Astrocyte (in vitro differentiated cells and primary cell): ENCODE measurements at places on chromosomes 11 and 22. TPM values are rescaled to one million over a fixed set of nuclear protein-coding genes. Genes with fewer than 3 reads are reported as not detected.

IL17REL gene
- total RNA-seq, result not detected in 2 replicates

FADD gene
- total RNA-seq, result 37.8 and 40.8 TPM in 2 replicates

DNA sequence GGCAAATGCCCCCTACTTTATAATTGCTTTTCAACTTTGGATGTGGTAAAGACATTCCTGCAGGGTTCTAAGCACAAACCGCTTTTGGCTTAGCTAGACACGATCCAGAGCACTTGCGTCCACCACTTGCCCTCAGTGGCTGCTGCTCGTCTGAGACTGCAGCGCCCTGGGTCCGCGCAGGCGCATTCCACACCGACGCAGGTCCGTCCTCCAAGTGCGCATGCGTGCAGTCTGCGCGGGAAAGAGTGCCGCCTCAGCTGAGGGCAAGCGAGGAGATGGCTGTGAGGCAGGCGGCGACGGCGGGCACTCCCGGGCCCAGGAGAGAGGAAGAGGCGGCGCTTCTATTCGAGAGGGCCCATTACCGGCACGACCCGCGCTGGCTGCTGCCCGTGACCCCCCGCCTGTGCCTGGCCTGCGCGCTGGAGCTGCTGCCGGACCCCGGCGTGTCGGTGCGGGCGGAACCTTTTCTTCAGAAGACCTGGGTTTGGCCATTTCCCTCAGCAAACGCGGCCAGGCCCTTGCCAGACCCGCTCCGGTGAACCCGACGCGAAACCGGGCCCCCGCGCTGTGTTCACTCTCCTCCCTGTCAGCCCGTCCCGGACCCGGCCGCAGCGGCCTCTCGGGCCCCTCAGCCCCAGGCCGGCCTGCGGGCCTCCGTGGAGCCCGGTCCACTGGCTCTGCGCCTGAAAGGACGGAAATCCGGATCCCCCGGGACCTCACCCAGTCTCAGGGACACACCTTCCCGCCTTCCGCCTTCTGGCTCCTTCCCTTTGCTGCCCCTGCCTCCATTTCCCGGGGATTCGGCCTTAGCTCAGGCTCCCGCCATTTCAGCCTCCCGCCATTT is at the start of gene MEI1:
Gene MEI1 (plus strand): TSS at position 240 of the 844 bp plus-strand sequence. CDS start 36 bp downstream, at position 276.
- no peaks in the 10 kb centered on the region for H3K27me3 ChIP-seq
- H3K27ac ChIP-seq, result no peak within 1 kb of the TSS
- no peak within 1 kb of the TSS for H3K4me3 ChIP-seq
- no peaks in the 10 kb centered on the region for H3K36me3 ChIP-seq

DNA sequence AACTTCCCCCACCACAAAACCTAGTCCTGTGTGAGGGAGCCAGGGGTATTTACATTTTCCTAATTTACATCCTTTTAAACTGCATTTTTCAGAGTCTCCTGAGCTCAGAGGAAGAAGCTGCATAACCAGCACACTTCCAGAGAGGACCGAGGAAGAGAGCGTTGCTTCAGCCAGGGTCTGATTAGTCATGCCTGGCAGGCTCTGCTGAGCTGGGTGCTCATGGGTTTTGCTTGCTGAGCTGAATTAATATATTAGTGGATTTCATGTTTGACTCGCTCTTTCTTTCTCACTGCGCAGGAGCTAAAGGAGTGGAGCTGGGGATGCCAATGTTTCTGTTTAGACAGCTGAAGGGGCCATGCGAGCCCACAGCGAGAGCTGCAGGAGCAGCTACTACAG is 539.3 kb upstream of the B3GAT1 start:
- H3K27me3 ChIP-seq, result no peaks in the 10 kb centered on the region
- peak; percentile 71 for DNase-seq
- peak overlapping the region; percentile 30 for H3K4me3 ChIP-seq
- H3K36me3 ChIP-seq, result no peaks in the 10 kb centered on the region
- peak overlapping the region; percentile 88 for H3K27ac ChIP-seq

DNA sequence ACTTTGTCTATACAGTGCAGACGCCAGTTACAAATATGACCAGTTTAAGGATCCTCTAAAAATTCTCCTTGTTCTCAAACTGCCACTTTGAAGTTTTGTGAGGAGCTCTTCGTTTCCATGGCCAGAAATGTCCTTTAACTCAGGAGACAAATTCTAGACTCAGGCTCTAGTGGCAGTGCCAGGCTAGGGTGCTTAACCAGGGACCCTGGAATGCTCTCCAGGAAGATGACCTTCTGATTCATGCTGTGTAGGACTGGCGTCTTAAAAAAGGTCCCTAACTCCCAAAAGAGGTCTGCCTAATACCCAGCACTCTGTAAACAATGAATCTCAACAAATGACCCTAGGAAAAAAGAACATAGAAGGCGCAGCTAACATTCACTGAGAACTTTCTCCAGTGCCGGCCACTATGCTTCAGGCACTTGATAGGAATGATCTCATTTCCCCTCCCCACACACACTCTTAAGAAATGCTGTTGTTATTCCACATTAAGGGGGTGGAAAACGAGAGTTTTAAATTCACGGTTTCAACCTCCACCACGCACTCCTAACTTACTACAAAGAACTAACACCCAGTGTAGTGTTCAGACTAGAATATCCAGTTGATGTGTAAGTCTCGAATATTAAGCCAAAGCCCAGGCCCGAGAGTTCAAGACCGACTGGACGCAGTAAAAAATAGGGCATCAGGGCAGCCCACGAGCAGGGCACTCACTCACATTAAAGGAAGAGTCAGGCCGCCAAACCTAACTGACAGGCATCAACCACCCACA is 747 bp downstream of the NXF1 start:
- peaks cover 21% of the 10 kb centered on the region for H3K4me1 ChIP-seq
- no peaks in the 10 kb centered on the region for H3K27me3 ChIP-seq
- H3K4me3 ChIP-seq, result peak overlapping the region; percentile 85
- peaks cover 22% of the 10 kb centered on the region for H3K36me3 ChIP-seq

DNA sequence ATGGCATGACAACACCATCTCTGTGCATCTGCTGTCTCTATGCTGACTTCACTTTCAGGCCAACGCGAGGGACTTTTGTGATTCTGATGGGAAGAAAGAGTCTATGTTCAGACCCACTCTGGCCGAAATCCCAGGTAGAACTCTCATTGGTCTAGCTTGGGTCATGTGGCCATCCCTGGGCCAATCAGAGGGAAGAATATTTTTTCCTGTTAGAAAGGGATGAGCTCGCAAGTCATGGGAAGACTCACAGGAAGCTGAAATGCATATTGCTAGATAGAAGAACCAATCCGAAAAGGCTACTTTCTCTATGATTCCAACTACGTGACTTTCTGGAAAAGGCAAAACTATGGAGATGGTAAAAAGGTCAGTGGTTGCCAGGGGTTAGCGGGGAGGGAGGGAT is 56.0 kb upstream of the LINC01488 start:
- H3K36me3 ChIP-seq, result no peaks in the 10 kb centered on the region
- DNase-seq, result no peak
- H3K4me1 ChIP-seq, result peaks cover 6% of the 10 kb centered on the region
